ENCODE measurements at places on chromosomes 5 and 9.

DNA sequence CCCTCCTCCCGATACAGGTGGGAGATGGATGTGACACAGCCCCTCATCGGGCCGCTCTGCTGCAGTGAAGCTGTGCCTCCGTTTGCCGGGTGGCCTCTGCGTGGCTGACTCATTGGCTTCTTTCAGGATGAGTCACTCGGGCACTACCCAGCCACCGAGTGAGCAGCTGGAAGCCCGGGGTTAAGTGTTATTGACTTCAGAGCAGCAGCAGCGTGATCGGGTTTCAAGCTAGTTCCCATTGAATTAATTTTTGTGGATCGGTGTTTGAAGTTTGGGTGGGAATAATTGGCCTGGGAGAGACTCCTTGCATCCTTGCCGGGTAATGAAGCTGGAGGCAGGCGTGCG is 266.4 kb upstream of the IRX4 start:
- DNase-seq: no peak

- no peak for DNase-seq
Observed at GRCh38 chr5:171693412-171693811, 92.2 kb upstream of the SMIM23 start.

DNA sequence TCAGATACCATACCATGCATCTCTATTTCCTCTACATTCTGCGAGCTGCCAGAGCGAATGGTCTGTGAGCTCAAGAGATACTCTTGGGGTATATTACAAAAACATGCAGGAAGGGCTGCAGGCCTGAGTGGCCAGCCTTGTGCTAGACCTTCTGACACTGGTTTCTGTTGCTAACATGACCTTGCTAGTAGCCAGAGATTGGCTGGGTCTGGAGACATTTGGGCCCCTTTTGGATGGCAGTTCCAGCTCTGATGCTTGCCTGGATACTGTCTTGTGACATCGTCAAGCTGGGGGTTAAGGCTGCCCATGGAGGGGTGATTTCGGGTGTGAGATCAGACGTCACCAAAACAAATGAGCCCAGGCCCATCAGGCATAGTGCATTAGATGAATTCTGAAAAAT is 56.1 kb upstream of the FSTL4 start:
- no peak for DNase-seq

DNA sequence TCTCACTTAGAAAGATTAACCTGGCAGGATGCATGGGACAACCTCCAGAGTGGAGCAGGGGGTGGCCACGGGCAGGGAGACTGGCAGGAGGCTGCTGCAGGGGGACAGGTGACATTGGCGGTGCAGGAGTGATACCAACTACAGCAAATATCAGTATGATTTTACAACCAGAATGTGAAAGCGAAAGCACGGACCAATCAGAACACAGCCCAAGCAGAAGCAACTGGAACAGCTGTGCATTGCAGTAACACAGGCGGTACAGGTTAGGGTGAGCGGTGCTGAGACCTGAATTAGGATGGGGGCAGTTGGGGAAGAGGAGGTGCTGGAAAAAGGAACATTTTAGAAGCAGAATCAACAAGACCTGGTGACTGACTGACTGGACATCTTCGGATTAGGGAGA is 29.3 kb downstream of the POLR1E start:
- DNase-seq: no peak

DNA sequence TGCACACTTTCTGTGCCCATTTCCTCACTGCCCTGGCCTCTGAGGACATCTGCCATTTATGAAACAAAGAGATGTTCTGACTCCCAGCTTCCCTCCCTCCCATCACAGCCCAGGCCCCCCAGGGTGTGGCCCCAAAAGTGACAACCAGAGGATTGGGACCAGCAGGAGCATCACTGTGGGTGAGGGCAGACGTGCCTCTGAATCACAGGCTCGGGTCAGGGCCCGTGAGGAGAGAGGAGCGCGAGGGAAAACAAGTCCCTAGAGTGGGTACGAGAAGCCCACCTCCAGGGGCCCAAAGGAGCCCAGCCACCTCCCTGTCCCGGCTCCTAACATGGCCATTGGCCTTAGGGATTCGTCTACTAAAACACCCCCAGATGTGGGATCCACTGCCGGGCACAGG is 138.0 kb upstream of the FSTL4 start:
- no peak for DNase-seq

DNA sequence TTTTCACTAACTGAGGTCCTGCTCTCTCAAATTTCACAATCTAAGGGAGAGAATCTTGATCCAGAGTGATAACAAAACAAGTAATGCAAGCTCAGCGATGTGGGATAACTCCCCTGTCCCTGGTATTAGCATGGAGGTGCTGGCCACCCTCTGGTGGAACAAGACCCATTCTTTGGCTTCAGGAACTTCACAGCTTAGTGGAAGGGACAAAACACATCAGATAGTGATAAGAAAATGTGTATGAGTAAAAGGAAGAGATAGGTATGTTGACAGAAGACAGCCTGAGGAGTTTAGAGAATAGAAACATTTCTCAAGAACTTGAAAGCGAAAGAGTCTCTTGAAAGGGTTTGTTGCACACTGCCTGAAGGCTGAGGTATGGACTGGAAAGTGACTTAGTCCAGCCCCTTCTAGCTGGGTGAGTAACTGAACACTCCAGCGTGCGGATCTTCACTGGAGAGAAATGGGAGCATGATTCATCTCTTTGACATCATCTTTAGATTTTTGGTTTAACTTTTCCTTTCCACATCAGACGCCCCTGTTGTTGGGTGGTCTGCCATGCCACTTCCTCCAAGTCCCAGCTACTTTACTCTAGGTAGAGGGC is 25.4 kb upstream of the ZSWIM6 start:
- no peak for DNase-seq

DNA sequence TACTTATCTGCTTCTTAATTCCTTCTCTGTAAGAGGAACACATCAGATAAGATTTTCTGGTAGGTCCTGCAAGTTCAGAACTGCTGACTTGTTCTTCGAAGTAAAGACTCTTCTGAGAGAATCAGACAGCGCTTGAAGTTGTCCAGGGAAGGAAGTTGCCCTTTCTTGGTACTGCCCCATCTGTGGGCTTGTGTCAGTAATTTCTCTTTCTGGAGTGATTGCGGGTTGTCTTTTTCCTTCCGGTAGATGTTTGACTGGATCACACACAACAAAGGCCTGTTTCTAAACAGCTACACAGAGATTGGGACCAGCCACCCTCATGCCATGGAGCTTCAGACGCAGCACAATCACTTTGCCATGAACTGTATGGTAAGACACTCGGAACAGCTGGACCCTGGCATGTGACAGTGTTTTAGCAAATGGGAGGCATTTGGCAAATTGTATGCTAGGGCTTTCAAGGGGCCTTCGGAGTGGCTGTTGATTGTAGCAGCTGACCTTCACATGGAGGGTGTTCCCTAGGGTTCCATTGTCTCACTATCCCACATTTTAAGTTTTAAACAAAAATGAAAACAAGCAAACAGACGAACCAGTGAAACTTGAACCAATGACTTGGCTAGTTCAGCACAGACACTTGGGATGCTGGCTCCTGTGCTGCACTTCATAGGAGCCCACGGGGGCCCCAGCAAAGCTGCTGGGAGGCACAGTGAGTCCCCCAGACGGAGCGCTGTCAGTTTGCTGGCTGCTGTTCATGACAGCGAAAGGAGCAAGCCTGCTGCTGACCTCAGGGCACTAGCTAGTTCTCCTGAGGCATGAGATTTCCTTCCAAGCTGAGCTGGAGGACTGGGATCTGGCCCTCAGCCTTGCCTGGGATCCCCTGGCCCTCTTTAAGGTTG is 149.9 kb downstream of the TRIO start:
- DNase-seq: no peak

DNA sequence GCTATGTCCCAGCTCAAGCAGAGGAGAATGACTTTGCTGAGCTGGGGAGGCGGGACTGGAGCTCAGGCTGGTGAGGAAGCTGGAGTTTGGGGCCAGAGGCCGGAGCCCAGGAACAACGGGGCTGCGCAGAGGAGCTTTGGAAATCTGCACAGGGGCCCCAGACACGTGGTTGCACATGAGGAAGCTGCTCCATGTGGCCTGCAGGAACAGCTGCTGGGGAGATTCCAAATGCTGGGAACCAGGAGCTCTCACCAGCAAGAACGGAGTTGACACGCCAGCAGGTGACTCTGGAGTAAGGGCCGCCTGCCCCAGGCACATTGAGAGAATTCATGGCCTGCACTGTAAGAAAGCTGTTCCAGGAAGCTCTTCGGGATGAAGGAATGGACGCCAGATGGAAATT is 91.0 kb downstream of the OLFM1 start:
- no peak for DNase-seq

GRCh38 chr9:114039484-114039883 is 38.6 kb downstream of the AMBP start:
- no peak for DNase-seq

- no peak for DNase-seq
Observed at GRCh38 chr9:93818827-93819472, 136.2 kb downstream of the BARX1 start.

DNA sequence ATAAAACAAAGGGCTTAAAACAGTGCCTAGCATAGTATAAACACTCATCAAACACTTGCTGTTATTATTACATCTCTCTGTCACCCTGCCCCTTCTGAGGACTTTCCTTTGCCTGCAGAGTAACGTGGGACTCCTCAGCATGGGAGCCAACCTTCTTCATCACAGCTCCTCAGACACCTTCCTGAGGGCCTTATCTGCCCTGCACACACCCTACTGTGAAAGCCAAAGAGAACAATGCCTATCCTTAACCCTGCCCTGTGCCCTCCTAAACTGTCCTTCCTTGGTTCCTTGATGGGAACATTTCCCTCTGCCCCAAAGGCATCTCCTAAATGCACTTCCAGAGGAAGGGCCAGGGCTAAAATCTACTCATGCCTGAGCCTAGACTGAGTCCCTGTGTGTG is 20.6 kb upstream of the HAND1 start:
- DNase-seq: no peak

- no peak for DNase-seq
Observed at GRCh38 chr5:139494256-139494655, 11.7 kb upstream of the STING1 start.

GRCh38 chr9:98848450-98849149 is 41.1 kb downstream of the GALNT12 start:
- peak; percentile 67 for DNase-seq

GRCh38 chr5:173454361-173454735 is 126.1 kb upstream of the STC2 start:
- no peak for DNase-seq

DNA sequence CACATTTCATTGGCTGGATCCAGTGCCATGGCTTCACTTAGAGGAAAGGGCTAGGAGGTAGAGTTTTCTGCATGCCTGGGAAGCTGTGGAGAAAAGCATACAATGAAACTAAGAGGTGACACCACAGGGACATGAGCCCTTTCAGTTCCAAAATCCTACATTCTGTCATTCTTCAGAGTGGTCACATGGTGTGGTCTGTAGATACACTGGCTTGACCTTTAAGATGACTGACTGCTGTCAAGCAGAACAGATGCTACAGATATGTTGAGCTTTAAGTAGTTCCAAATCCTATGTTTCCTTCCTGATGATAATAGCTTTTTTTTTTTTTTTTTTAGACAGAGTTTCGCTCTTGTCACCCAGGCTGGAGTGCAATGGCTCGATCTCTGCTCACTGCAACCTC is 26.2 kb downstream of the DMRT3 start:
- DNase-seq: no peak

GRCh38 chr5:55994495-55994997 is at the start of gene IL6ST:
Gene IL6ST (minus strand): TSS chr5:55994963. CDS start chr5:55976278, 18,685 bp downstream.
- DNase-seq: peak; percentile 56

DNA sequence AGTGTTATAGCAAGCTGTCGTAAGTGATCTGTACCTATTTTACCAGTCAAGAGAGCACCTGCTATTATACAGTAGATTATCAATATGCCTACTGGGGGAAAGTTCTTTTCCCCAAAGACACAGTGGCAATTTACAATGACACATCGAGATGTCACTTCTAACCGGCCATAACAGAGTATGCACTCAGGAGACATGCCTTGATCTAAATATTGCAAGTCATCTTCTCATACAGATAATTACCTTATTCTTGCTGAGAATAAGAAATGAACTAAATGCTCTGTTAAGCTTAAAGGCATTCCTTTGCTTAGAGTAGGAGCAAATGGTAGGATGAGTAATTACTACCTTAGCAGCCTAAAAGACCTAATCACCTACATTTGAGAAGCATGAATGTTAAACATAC is 71.6 kb downstream of the PKD2L2 start:
- no peak for DNase-seq

- DNase-seq: no peak
Observed at GRCh38 chr5:170495825-170496661, 7.8 kb upstream of the KCNIP1 start.

DNA sequence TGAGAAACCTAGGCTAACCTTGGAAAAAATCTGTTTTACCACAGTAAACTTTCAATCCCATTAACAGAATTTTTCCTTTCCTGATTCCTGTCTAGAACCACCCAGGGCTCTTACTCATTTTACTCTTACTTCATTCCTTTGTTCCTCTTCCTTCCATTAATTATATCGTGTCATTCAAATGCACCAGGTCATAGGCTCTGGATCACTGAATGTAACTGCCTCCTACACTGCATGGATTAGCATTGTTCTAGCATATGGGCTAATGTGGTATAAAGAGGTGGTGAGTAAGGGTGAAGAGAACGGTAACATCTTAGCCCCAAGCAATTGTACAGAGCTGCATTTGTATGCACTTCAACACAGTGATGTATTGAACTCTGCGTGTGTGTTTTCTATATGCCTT is 49.5 kb upstream of the SPINK5 start:
- no peak for DNase-seq

- no peak for DNase-seq
Observed at GRCh38 chr5:60688980-60689379, 11.0 kb downstream of the DEPDC1B start.

GRCh38 chr9:120443489-120443888 is 136.5 kb downstream of the CDK5RAP2 start:
- no peak for DNase-seq

DNA sequence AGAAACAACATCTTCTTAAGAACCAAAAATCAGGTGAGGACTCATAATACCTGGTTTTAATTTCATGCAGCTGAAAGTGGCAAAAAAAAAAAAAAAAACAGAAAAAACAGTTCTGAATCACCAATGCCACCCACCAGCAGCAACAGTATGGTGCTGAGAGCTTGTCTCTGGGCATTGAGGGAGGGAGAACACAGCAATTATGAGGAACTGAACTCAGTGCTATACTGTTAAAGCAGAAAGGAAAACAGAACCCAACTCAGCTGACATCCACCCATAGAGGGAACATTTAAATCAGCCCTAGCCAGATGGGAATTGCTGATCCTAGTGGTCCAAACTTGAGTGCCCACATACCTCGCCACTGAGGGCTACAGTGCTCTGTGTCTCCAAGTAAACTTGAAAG is 657.9 kb downstream of the ACTL7B start:
- no peak for DNase-seq
